Kasumi-1 (cell line): ENCODE measurements at places on chromosomes 2 and 18.

DNA sequence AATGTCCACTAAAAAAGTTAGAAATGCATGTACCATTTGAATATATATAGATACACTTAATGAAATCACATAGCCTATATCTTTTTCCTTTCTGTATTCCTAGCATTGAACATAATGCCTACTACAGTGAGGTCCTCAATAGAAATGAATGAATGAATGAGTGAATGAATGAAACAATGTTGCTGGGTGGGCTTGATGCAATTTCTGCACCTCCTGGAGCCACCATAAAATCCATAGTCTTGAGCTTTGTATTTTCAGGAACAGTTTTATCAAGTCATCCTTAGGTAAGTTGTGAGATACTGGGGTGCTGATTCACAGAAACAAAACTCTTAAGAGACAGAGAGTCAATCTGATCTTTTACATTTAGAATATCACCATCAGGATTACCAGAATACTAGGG, 3.3 kb downstream of the CFAP53 start:
- DNase-seq = no peak

GRCh38 chr18:57210716-57211411, 64.0 kb downstream of the BOD1L2 start:
- no peak for DNase-seq

DNA sequence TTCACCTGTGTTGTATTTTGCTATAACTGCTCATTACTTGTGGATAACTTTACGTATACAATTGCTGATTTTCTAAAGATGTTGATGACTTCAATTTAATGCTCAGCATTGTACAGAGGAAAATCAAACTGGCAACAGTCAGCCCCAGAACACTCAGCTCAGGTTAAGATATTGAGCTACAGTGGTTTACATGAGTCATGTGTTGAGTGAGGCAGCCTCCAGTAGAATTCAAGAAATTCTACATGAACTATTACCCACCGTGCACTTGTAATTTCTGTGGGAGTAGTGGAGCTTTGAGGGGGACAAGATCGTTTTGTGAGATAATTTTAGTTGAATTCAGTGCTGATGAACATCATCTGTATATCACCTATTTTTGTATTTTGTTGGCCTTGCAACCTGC, 292.3 kb downstream of the ALPK2 start:
- no peak for DNase-seq

GRCh38 chr18:23539911-23540525, 36.7 kb downstream of the RMC1 start:
- no peak for DNase-seq

DNA sequence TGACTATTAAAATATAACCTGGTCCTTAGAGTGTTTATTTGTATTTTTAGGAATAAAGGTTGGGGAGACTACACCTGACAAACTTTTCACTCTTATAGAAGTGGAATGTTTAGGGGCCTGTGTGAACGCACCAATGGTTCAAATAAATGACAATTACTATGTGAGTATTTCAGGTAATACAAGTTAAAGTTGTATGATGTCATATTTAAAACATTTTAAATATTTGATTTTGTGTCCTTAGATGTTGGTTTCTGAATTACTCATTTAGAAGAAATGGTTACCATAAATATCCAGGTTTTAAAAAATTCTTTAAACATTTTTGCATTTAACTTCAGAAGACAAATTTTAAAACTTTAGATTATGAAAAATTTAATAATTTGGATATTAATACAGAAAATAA, 11.8 kb upstream of the ANKRD12 start:
- no peak for DNase-seq

- no peak for DNase-seq
Measured at GRCh38 chr2:8268172-8268783, 413.6 kb upstream of the ID2 start.

GRCh38 chr2:120949957-120950590, 214.4 kb downstream of the GLI2 start:
- no peak for DNase-seq

GRCh38 chr2:175726223-175726622, 275.8 kb downstream of the LNPK start:
- no peak for DNase-seq

- no peak for DNase-seq
Measured at GRCh38 chr2:74886811-74887210, 52.9 kb downstream of the HK2 start.

- DNase-seq = no peak
Measured at GRCh38 chr2:223562078-223562477, 40.1 kb downstream of the SCG2 start.

DNA sequence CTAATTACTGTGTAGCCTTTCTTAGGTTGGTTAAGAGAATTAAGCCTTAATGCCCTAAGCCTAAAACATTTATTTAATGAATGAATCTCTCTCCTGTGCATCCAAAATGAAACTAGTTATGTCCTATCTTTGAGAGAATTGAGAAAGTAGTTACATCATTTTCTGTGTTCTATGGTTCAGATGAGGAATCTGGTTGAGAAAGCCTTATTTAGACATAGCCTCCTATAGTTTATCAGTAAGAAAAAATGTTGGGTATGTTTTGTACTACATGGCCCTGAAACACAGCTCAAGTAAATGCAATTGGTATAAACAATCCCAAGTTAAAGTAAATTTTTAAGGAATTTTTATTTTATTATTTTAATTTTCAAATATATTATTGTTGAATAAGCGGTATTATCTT, 25.9 kb upstream of the RAMP1 start:
- no peak for DNase-seq

DNA sequence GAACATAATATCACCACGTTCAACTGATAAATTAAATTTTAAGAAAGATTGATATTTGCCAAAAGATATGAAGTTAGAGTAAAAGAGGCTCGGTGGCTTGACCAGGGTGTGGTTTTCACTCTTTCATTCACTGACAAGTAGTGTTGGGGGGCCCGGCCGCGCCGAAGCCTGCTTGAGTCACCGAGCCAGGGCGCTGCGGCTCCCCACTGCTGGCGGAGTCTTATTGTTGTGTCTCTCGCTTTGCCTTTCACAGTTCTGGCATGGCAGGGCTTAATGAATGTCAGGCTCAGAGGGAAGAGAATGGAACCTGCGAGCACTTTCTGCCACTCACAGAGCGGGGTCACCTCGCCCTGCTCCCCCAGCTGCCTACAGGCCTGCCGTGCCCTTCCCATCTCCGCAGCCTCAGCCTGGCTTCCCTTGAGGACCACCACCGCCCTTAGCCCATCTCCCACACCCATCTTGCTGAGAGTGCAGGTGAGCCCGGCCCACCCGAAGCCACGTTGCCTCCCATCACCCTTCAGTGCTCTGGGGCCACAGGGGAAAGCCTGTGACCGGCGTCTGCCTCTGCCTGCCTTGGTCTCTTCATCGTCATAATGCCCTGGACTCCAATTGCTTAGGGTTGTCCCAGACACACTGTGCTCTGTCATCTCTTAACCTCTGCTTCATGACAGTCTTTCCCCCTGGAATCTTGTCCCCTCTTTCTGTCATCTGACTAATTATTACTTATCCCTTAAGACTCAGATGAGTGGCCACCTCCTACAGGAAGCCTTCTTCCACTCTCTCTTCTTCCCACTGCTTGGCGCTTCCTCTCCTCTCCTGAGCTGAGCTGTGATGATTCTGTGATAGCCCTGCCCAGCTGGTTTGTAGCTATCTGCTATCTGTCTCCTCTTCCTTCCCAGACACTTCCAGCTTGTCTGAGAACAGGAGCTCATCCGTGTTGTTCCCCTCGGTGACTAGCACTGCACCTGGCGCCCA, 142.5 kb downstream of the FAM210A start:
- no peak for DNase-seq

GRCh38 chr18:26741048-26741447, 124.5 kb downstream of the AQP4 start:
- DNase-seq = no peak

DNA sequence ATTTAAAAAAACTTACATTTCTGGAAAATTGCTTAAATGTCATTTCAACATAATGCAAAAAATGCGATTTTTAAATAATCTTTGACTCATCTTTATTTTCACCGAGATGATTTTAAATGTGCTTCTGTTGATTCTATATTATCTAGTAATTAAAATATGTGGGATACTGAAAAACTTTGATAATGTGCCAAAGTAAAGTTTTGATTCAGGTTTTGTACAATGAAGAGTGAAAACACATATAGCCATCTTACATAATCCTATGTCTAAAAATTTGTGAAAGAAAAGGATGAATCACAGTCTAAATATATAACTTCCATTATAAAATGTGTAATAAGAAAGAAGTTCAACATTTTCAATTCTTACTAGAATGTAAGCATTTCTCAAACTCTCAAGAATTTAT, 204.3 kb upstream of the ZC3H15 start:
- DNase-seq = no peak

- no peak for DNase-seq
Measured at GRCh38 chr2:53379547-53379946, 388.1 kb upstream of the CHAC2 start.

- DNase-seq = no peak
Measured at GRCh38 chr2:122736279-122736678, 980.8 kb downstream of the TSN start.

DNA sequence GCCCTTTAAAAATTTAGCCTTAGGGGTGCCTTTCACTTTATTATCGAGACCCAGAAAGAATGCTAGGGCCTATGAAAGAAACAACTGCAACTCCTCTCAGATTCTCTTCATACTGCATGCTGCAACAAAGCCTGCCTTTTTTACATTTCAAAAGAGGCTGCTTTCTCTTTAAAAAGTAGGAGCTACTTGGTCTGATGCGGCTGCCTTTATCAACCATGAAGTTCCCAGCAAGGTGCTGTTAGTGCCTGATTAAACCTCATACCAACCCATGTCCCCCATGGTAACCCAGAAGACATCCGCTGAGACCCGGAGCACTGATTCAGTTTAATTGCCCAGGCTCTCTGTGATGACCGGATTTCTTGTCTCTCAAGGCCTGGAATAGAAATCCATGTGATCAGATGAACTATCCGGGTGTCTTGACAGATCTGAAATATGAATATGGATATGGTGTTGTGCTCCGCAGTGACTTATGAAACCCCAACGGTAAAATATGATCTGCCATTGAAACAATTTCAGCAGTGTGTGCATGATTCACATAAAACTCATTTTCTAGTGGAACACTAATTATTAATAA, 368.3 kb downstream of the ZNF521 start:
- DNase-seq = no peak

DNA sequence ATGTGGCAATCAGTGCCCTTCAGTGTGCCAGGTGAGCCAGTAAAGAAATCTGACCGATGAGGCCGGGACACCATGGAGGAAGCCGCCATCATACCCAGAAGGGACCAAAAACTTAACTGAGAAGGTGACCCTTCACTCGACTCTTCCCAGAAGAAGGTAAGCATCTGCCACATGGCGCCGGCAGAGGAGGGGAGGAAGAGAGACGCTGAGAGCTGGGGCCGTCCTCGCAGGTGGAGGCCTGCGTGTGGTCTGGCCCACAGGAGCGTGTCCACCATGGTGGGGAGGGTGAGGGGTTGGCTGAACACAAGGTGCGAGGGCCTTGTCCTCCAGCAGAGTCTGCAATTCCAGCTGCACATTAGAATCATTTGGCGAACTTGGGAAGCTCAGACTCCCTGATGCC, 513.1 kb upstream of the RAB6C start:
- DNase-seq = no peak

DNA sequence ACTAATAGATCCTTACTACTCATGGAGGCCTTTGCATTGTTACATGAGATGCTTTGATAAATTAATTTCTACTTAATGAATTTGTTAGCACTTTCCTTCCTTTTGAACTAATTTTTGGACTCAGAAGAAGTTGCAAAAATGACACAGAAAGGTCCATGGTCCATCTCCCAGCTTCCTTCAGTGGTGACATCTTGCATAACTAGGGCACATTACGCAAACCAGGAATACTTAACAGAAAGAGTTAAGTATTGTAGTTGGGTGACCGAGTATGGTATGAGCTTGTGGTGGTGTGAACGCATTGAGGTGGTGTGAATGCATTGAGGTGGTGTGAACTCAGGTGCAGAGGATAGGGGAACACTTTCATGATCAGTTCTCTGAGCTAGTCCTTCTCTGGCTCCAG, 151.1 kb upstream of the TWIST2 start:
- no peak for DNase-seq

- DNase-seq = no peak
Measured at GRCh38 chr2:149420053-149420963, 89.9 kb downstream of the LYPD6 start.

- no peak for DNase-seq
Measured at GRCh38 chr18:72539901-72540300, 4.2 kb downstream of the CBLN2 start.

DNA sequence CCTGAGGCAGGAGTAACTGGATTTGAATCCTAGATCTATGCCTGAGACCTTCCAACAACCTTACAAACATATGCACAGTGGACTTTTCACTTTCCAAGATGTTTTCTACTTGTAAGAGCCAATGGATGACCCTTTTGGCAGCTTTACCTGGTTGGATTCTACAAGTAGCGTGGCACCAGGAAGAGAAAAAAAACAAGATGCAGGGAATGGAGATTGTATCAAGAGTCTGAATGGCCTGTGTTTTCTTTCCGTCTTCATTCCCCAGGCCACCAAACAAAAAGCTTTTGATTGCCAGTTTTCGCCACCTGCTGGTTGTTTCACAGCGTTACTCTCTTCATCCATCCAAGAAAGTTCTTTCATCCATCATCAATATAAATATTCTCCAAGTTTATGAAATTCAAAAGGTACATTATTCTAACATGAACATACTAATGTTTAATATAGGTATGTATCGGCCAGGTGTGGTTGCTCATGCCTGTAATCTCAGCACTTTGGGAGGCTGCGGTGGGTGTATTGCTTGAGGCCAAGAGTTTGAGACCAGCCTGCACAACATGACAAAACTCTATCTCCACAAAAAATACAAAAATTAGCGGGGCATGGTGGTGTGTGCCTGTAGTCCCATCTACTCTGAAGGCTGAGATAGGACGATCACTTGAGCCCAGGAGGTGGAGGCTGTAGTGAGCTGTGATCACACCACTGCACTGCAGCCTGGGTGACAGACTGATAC, 3.5 kb upstream of the BCL2 start:
- peak; percentile 92 for DNase-seq

DNA sequence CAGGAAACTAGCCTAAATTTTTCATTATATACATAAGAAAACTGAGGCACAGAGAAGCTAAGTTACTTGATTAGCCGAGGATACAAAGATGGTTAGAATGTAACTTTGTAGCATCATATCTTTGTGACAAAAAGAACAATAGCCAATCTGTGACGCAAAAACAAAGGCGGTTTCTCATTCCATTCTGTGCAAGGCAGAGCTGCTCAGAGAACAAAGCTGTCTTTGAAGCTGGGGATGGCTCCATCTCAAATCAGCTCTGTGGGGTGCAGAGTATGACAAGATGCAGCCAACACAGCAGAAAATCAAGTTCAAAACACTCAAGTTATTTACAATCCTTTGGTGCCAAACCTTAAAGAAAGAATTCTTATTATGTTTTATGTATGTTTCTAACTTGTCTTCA, 81.9 kb upstream of the VWC2L start:
- DNase-seq = no peak

GRCh38 chr2:8684878-8685696, 3.2 kb downstream of the ID2 start:
- DNase-seq = no peak

DNA sequence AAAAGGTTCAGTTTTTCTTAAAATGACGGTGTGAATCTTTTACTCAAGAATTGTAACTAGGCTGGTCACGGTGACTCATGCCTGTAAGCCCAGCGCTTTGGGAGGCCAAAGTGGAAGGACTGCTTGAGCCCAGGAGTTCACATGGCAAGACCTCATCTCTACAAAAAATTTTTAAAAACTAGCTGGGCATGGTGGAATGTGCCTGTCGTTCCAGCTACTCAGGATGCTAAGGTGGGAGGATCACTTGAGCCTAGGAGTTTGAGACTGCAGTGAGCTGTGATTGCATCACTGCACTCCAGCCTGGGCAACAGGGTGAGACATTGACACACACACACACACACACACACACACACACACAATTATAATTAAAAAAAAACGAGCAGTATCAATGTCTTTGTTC, 369.8 kb downstream of the DPP10 start:
- DNase-seq = no peak
